ENCODE measurements at places on chromosomes 16 and 17.
A peak's percentile ranks its signal among the peaks of the same experiment; 100 is the strongest.

DNA sequence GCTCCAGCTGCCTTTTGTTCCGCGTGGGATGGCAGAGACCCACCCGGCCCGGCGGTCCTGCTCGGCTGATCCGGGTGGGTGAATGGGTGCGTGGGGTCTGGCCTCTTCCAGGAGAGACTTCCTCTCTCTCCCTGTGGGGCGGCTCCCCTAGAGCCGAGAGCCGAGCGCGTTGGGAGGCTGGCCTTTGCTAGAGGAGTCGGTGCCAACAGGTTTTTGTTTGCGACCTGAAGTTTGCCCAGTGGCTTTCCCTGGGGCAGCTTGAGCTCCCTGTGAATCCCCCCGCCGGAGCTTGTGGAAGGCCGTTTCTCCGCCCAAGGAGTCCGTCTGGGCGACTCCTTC lies 970 bp downstream of the EPN2 start:
- peak; percentile 20 for DNase-seq

GRCh38 chr16:89921702-89922476 lies 1.3 kb upstream of the TUBB3 start:
- DNase-seq: no peak

DNA sequence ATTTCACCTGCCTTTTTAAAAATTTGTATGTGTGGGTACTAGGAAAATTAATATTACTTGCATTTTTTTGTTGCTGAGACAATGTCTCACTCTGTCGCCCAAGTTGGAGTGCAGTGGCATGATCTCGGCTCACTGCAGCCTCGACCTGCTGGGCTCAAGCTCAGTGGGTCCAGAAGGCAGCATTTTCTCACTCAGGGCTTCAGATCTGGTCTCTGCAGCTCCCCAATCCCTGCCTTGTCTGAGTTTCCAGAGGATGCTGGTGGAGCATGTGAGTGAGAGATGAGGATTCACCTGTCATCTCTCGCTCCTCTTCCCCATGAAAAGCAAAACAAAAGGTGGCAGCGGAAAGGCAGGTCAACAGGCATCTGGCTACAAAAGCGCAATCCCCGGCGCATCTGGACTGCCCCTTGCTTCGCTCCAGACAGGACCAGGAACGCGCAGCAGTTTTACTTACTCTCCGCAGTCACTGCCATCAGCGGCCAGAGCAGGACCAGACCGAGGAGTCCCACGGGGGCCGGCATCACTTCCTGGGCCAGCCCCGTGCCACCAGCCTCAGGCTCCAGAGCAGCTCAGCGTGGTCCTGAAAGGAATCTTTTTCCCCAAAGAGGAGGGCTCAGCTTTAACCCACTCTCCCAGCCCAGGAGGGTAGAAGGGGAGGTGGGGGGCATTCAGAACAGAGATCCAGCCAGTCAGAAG lies 59.9 kb downstream of the LITAF start:
- DNase-seq: no peak

DNA sequence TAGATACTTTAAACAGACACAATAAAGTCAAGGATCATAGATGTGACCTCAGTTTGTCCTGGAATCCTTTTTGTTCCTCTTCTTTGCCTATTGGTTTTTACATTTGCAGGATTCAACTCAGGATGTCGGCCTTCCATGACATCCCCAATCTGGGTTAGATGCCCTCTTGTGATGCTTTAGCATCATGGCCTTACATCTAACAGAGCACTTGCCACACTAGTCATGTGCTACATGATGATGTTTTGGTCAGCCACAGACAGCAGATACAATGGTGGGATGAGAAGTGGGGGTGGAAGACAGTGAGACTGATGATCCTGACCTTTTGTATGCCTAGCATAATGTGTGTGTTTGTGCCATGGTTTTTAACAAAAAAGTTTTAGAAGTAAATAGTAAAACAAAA lies 1.8 kb upstream of the SYNRG start:
- no peak for DNase-seq
